ENCODE measurements at places on chromosomes 7 and 10.

- DNase-seq, result no peak
Measured at GRCh38 chr10:43071865-43072650, 4.8 kb upstream of the RET start.

DNA sequence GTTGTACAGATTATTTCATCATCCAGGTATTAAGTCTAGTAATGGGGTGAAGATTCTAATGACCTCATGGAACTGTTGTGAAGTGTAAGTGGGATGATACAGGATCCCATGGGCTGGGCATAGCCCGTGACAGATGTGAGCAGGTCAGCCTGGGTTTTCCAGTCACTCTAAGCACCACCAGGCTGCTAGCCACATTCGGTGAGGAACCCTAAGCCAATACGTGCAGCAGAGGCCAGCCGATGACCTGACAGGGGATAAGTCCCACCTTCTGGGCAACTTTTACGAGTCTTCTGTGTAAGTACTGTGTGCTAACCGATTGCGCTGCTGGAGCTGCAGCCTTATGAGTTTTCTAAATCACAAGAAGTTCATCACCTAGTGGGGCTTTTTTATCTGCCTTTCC lies 7.3 kb downstream of the ZNF503 start:
- no peak for DNase-seq

- no peak for DNase-seq
Measured at GRCh38 chr10:83536426-83536825, 602.9 kb upstream of the GHITM start.

- no peak for DNase-seq
Measured at GRCh38 chr7:48441848-48442492, 270.7 kb downstream of the ABCA13 start.

- DNase-seq, result no peak
Measured at GRCh38 chr10:68305854-68306253, 26.0 kb upstream of the HNRNPH3 start.

- DNase-seq, result no peak
Measured at GRCh38 chr7:132028144-132028920, 471.9 kb upstream of the PODXL start.

DNA sequence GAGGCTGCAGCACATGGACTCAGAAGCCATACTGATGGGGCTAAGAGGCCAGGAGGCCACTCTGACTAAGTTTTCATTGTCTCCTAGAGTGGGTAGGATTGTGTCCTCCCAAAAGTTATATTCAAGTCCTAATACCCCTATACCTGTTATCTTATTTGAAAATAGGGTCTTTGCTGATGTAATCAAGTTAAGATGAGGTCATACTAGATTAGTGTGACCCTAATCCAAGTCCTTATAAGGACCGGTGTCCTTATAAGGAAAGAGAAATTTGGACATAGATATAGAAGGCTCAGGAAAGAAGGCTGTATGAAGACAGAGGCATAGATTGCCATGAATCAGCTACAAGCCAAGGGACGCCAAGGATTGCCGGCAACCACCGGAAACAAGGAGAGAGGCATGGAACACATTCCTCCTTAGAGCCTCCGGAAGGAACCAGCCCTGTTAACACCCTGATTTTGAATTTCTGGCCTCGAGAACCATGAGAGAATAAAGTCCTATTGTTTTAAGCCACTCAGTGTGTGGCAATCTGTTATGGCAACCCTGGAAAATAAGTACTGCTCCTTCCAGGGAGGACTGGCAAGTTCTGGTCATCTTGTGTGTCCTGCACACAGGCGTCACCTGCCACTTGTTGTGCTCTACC lies 157.0 kb downstream of the EMX2 start:
- no peak for DNase-seq

- DNase-seq, result no peak
Measured at GRCh38 chr7:143884241-143884968, 17.6 kb downstream of the TCAF1 start.

DNA sequence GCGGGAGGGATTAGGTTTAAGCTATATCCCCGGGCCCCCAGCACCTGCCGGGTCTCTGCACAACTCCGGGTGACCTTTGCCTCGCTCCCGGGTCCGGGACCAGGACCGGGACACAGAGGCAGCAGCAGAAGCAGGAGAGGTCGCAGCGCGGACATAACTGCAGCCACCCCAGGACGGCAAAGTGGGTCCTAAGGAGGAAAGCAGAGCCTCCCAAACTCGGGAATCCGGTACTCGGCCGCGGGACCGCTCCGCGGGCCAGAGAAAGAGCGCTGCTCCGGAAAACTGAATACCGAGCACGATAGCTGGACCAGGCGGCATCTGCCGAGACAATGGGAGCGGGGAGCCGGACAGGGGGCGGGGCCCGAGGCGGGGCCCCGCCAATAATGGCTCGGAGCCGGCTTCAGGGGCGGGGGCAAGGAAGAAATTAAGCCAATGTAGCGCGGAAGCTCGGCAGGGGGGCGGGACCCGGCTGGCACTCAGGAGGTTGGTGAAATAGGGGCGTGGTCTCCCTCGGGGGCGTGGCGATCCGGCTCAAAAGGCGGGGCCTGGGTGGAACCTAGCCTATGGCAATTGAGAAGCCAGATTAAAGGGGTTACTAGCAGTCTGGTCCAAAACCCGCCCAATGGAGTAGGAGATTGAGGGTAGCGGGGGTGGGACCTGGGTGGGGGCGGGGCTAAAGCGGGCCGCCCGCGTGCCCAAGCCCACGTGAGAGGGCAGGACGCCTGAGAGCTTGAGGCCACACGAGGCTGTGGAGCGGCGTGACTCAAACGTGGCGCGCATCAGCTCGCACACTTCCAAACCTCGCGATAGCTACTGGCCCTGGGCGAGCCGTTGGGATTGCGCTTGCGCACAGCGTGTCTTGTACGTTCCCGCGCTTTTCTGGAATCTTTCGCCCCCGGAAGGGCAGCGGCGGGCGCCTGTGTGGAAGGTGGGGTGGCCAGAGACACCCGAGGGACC lies at the start of the genes GPC2 and STAG3:
GPC2 (minus strand) TSS at position 337 of the 957 bp plus-strand sequence; CDS start at position 155, 182 bp downstream.
STAG3 (plus strand) TSS at position 874 of the 957 bp plus-strand sequence. CDS start 2,639 bp downstream, outside the sequence.
- DNase-seq, result peak; percentile 85

DNA sequence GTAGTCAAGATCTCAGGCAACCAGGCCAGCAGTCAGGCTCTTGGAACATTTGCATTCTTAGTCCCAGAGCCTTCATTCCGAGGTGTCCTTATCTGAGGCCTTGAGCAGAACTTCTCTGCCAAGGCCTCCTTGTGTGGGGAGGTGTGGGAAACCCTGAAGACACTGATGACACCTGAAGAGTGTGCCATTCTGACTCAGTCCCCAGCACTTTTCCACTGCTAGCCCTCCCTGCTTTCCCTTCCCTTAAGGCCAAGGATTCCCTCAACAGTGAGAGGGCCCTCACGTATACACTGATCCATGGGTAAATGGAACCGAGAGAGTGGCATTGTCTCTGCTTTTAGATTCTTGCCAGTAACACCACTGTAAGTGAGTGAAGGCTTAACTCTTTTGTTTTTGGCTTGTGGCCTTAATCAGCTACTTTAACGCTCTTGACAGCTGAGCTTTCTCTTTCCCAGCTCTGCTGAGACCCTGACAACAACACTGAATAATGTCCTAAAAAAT lies 30.3 kb downstream of the TRDMT1 start:
- no peak for DNase-seq

DNA sequence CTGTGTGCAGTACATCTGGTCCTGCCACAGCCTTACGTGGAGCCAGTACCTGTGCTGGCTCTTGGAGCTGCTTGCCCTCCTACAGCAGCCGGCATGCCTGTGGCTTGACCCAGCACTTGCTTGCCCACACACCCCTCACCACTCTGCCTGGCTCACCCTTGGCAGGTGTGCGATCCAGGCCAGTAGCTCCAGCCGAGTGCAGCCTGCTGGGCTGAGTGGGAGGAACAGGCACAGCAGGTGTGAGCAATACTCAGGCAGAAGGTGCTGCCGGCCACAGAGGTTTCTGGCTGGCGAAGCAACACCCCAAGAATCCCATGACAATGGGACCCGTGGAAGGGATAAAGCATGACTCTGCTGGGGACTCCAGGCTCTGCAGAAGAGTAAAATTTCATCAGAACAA lies 173.5 kb upstream of the ADCY1 start:
- DNase-seq, result no peak

DNA sequence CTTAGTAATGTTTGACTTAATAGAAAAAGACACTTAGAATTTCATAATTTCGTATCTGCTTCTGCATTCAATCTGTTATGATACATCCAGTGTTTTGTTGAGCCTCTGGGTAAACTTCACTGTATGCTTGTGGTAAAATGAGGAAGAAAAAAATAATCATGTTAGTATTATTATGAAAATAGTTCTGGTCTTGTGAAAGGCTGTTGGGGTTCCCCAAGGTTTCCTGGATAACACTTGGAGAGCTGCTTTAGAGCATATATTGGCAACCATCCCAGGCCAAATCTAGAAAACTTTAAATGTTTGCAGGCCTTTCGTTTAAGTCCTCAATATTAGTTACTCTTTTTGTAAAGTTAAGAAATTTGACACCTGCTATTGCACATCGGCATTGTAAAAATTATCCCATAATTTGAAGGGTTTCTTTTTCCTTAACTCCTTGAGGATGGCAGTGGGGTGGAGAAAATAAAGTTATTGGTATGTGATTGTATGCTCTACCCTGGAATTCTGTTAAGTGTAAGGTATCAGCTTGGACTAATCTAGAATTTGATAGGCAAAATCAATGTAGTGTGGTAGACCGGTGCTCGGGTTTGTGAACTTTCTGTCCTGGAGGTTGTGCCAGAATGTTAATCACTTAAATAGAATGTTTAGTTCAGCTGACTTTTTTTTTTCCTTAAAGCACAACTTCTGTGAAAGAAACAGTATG lies 54.5 kb downstream of the WAC start:
- no peak for DNase-seq

DNA sequence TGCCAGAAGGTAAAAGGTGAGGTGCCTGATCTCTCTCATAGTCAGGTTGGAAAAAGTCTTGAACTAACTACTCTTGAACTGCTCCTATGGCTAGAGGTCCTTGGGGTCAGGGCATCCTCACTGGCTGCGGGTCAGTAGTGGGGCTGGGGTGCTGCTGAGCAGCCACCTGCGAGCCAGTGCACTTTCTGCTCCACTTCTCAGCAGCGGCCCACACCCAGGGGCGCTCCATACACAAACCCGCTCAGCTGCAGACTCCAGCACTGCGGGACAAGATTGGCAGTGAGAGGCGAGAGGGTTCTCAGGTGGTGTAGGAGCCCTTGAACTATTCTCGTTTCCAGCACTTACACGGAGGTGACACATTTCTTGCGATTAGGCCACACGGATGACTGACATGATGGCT lies 6.0 kb downstream of the ABCA13 start:
- no peak for DNase-seq

DNA sequence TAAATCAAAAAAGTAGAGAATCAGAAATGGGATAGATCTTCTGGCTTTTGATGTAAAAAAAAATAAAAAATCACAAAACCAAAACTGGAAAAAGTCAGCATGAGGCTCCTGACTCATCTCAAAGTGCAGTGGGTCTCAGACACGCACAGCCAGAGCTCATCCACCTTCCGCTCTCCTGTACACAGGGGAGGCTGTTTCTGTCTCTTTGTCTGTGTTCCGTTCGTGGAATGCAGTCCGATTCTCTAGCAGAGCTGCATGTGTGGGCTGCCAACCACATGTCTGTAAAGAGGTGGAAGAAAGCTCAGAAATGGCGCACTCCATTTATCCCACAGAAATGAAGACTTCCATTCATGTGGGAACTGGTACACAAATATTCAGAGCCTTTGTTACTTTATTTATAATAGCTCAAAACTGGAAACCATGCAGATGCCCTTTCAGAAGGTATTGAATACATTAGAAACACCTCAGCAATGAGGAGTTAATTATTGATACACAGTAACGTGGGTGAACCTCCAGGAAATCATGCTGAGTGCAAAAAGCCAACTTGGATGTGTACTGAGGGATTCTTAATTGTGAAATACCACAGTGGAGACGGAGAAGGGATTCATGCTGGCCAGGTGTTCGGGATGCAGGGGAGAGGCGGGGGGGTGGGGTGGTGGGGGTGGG lies 123.3 kb downstream of the TRRAP start:
- DNase-seq, result peak; percentile 16

- no peak for DNase-seq
Measured at GRCh38 chr7:70043015-70043538, 444.8 kb downstream of the AUTS2 start.

DNA sequence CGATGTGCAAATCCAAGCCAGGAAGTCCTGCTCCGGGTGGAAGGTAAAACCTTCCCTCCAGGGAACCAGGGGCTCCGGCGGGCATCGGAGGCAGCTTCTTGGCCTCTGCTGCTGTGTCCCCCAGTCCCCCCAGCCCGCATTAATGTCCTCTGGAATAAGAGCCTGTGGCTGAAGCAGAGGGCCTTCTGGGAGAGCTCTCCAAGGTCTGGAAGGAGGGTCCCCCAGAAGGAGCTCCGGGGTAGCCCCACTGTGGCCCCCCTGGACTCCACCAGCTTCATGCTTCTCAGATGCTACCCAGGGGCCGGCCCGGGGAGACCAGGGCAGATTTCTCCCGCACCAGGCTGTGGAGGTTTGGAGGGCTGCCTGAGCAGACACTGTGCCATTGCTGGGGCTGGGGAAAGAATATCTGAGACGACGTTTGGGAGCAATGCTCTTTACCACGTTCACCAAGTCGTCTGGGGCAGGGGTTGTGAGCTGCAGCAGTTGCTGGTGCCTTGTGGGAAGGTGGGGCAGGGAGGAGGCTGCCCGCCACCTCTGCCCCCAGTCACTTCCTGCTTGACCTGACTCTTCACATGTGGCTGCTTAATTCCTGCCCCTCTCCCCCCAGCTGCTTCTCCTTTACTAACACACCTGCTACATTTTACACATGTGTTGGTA lies 8.3 kb downstream of the ZNF853 start:
- DNase-seq, result no peak

DNA sequence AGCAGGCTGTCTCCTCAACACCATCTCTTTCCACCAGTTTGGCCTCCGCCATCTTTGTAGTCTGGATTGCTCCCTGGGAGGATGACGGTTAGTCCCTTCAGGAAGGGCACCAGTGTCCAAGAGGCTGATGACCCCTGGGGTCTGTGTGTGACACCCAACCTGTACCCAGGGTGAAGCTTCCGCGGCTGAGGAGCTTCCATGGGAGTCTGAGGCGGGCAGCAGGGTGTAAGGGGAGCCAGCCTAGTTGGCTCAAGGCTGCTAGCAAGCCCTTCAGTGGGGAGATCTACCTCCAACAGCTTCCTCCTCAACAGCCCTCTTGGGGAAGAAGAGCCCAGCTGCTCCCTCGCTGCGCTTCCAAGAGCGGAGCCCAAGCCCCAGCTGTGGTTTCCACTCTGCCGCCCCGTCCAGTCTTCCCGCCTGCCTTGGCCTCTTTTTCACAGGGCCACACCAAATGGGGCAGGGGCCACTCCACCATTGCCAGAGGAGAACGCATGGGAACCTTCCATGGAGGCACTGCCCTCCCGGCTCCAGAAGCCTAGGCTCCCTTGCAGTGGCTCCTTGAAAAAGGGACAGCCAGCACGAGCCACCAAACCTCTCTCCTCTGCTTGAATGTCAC lies 57.4 kb downstream of the TMEM209 start:
- DNase-seq, result no peak

DNA sequence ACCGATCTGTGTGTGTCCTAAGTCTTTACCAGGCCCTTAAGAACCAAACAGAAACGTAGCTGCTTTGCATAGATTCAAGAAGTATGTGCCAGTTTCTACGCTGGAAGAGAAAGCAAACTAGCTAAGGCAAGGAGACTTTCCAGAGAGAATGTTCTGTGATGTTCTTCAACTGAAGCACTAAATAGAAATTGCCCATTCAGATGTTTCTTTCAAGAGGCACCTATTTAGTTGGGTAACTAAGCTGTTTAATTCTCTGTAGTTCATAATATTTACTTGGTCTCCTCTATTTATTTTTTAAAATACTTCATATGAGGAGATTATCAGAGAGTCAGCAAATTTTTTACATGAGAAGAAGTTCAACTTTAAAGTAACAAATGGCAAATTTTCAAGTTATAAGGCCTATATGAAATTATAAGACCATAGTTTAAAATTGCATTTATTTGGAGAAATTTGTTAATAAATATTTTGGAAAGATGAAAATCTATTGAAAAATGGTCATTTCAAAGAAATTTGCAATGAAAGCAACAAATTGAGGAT lies 279.0 kb downstream of the NEBL start:
- no peak for DNase-seq

- DNase-seq, result no peak
Measured at GRCh38 chr10:118882741-118883140, 128.0 kb upstream of the CACUL1 start.

Data from hippocampal formation (tissue), 2 donors.